ENCODE measurements at places on chromosomes 12 and 14.

- DNase-seq: no peak
- no peaks in the 10 kb centered on the region for H3K4me1 ChIP-seq
- no peak overlapping the region for H3K4me3 ChIP-seq
- no peak overlapping the region for H3K27ac ChIP-seq
- no peaks in the 10 kb centered on the region for H3K27me3 ChIP-seq
Measured at GRCh38 chr12:77746096-77746495, 84.6 kb upstream of the NAV3 start.

- no peaks in the 10 kb centered on the region for H3K27me3 ChIP-seq
- no peak for DNase-seq
- H3K4me1 ChIP-seq: no peaks in the 10 kb centered on the region
- no peak overlapping the region for H3K4me3 ChIP-seq
- no peaks in the 10 kb centered on the region for H3K36me3 ChIP-seq
Measured at GRCh38 chr14:44712024-44712815, 205.1 kb upstream of the FSCB start.

DNA sequence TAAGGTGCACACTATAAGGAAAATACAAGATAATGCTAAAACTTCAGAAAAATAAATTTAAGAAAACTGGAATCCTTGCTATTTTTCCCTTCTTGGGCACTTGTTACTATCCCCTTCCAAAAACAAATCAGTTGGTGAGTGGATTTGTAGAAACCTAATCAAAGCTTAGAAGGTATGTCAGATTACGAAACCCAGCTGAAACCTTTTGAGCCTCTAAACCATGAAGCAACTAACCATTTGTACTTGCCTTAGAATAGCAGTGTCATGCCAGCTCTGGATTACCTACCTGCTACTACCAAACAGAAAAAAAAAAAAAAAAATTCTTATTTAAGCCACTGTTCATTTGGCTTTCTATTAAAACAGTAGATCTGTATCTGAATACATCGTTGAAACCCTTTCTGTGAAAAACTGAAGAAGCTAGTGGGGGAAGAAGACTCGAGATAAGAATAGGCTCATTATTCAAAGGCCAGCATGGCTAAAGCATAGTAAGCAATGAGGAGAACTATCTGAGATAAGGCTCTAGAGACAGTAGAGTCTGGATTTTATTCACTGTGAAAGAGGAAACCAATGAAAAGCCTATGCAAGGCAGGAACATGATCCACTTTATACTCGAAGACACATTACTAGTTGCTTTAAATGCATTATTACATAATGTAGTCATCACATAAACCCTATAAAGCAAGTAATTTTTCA, 30.2 kb downstream of the OSBPL8 start:
- H3K27me3 ChIP-seq: no peaks in the 10 kb centered on the region
- DNase-seq: no peak
- H3K36me3 ChIP-seq: no peaks in the 10 kb centered on the region
- H3K4me1 ChIP-seq: peaks cover 6% of the 10 kb centered on the region
- no peak overlapping the region for H3K27ac ChIP-seq

DNA sequence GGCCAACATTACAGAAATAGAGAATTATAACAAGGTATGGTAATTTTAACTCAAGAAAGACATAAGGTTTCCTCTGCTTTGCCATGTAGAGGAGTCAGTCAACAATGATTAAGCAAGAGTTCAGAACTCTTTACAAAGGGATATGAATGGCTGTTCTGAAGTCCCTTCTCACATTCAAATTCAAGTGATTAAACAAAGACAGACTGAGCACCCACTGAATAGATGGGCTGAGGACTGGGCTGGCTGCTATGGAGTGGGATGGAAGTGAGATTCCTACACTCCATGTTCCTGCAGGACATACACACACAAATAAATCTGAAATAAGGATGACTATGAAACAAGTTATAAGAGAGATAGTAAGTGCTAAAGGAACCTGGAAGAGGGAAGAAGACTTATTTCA, 199.0 kb upstream of the GRIP1 start:
- no peaks in the 10 kb centered on the region for H3K36me3 ChIP-seq
- no peak overlapping the region for H3K4me3 ChIP-seq
- peaks cover 22% of the 10 kb centered on the region for H3K4me1 ChIP-seq
- no peak for DNase-seq
- H3K27me3 ChIP-seq: peaks cover 2% of the 10 kb centered on the region

GRCh38 chr12:3288690-3289089, 202.3 kb upstream of the PRMT8 start:
- peak overlapping the region; percentile 67 for H3K4me3 ChIP-seq
- H3K36me3 ChIP-seq: peaks cover 6% of the 10 kb centered on the region
- H3K27me3 ChIP-seq: peaks cover 12% of the 10 kb centered on the region
- no peak for DNase-seq
